Activated CD8-positive, alpha-beta memory T cell treated with anti-CD3 and anti-CD28 coated beads for 1 hour (primary cell): ENCODE measurements at places on chromosomes 6 and 20.

DNA sequence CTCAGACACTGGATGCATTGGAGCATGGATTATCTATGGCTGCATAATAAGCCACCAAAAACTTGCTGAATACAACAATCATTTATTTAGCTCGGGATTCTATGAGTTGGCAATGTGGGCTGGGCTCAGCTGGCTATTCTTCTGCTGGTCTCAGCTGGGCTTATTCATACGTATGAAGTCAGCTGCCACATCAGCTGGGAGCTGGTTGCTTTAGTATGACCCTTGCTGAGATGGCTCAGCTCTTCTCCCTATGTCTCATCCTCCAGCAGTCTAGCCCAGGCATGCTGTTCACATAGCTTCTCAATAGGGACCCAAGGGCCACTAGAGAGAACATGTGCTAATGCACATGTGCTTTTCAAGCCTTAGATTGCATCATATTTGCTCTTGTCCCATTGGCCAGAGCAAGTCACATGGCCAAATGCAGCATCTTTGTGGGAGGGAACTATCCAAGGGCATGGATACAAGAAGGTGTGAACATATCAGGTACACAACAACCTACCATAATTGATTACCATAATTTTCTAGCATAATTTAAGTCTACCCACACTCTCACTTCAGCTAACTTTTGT, 444.6 kb downstream of the KIF16B start:
- no peak for DNase-seq

DNA sequence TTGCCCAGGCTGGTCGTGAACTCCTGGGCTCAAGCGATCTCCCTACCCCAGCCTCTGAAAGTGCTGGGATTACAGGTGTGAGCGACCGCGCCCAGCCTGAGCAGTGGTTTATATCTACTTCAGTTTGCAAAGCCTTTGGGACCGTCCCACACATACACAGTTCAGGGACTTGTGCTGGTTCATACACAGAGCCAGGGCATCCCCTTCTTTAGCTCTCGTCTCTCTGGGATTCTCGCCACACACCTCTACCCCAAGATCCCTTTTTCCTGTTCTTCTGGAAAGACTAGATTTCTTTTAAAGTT, 12.5 kb downstream of the CAP2 start:
- DNase-seq, result no peak

DNA sequence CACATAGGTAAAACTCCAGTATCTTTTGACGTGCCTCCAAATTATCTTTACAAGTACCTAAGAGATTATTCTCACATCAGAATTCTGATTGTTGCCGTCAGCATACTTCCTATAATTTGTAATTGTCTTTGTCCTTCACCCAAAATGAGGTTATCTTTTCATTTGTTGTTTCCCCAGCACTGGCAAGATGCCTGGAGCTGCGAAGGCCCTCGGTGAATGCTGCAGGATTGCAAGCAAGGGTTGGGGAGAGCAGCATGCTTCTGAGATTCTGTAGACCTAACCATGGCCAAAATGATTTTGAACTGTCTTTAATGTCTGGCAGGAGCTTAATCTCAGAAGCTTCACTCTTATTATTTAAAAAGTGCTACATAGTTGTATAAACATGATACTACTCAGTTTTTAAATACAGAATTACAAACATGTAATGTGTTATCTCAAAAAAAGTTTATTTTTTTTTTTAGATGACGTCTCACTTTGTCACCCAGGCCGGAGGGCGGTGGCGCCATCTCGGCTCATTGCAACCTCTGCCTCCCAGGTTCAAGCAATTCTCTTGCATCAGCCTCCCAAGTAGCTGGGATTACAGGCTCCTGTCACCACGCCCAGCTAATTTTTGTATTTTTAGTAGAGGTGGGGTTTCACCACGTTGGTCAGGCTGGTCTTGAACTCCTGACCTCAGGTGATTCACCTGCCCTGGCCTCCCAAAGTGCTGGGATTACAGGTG, 88.7 kb downstream of the ELOVL5 start:
- no peak for DNase-seq

DNA sequence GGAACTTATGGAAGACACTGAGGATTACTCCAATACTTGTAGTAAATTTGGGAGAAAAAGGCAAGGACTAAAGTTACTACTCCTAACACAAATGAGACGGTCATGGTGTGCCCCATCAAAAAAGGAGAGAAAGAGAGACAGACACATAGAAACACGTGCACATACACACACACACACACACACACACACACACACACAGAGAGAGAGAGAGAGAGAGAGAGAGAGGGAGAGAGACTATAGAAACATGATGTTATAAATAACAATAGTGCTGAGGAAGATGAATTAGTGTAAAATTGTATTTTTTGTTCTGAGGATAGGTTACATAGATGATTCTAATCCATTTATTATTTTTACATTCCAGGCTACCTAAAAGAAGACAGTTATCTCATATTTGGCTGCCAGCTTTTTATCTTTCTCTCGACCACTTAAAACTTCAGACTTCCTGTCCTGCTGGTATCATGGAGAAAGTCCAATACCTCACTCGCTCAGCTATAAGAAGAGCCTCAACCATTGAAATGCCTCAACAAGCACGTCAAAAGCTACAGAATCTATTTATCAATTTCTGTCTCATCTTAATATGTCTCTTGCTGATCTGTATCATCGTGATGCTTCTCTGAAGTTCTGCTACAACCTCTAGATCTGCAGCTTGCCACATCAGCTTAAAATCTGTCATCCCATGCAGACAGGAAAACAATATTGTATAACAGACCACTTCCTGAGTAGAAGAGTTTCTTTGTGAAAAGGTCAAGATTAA, 10.5 kb downstream of the PLN start:
- DNase-seq, result no peak

- DNase-seq, result no peak
These were observed 22.3 kb downstream of the NRN1 start for GRCh38 chr6:5984150-5985089.

- DNase-seq, result no peak
These were observed 261.1 kb downstream of the SAMD5 start for GRCh38 chr6:147769496-147770087.

- DNase-seq, result no peak
These were observed at the start of gene F13A1 for GRCh38 chr6:6319952-6320811. Gene F13A1, minus strand, starts transcription at chr6:6320662. Its CDS starts 1,998 bp downstream, at chr6:6318664.

- no peak for DNase-seq
These were observed 9.2 kb downstream of the POU3F2 start for GRCh38 chr6:98843271-98844243.

- DNase-seq, result no peak
These were observed 119.2 kb upstream of the SASH1 start for GRCh38 chr6:148223424-148223842.
